Stimulated activated CD4-positive, alpha-beta T cell treated with anti-CD3 and anti-CD28 coated beads, Interleukin-4, amount 100 ng/mL, for 48 hours (primary cell): ENCODE measurements at places on chromosomes 3 and 15.
A peak's percentile ranks its signal among the peaks of the same experiment; 100 is the strongest.

DNA sequence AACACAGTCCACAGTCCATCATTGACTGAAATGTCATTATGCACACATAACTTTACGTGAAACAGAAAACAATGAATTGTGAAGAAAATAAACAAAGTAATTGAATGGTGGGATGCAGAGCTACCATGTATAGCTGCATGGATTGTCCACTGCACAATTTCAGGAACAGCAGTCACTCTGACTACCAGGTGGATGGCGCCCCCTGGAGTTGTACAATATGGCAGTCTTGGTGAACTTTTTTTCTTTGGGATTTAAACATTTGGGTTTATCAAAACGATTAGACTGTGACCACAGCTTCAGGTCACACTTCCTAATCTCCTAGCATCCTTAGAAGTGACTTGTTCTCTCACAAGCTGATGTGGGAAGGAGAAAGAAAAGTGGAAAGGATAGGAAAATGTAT, 48.9 kb upstream of the TCF12 start:
- peak; percentile 38 for DNase-seq

DNA sequence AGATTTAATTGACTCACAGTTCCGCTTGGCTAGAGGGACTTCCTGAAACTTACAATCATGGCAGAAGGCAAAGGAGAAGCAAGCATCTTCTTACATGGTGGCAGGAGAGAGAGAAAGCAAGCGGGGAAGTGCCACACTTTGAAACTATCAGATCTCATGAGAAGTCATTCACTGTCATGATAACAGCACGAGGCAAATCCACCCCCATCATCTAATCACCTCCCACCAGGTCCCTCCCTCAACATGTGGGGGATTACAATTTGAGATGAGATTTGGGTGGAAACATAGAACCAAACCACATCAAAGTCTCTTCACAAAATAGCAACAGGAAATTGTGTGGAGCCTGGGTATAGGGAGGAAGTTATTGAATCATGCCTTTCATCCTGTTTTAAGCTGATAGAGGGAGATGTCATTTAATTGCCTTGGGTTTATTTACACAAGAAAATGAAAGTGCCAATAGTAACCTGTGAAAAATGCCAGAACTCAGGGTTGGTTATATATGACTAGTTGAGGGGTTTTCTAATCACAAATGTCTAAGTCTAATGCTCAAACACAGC, 624.8 kb upstream of the LMCD1 start:
- DNase-seq: no peak

- no peak for DNase-seq
These were observed 374.6 kb upstream of the ARL6 start for GRCh38 chr3:97389936-97390335.

DNA sequence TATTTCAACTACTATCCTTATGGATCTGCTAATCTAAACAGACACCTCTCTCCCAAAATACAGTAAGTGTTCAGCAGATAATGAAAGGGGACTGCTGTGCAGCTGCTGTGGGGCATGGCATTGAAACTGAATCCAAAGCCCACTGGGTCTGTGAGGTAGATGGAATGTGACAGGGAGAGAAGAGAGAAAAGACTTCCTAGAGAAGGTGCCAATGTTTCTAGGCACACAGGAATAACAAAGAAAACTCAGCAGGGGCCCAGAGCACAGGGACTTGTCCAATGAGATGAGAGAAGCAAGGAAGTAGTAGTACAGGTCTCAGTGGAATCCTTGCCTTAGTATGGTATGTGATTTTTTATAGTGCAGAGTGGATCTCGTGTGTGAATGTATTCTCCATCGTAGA, 457.8 kb downstream of the IL5RA start:
- DNase-seq: no peak

- DNase-seq: no peak
These were observed 92.4 kb upstream of the WNT5A start for GRCh38 chr3:55579496-55579895.
